IMR-90 (cell line): ENCODE measurements at places on chromosomes 5 and 9. TPM values are rescaled to one million over a fixed set of nuclear protein-coding genes. Genes with fewer than 3 reads are reported as not detected.

DNA sequence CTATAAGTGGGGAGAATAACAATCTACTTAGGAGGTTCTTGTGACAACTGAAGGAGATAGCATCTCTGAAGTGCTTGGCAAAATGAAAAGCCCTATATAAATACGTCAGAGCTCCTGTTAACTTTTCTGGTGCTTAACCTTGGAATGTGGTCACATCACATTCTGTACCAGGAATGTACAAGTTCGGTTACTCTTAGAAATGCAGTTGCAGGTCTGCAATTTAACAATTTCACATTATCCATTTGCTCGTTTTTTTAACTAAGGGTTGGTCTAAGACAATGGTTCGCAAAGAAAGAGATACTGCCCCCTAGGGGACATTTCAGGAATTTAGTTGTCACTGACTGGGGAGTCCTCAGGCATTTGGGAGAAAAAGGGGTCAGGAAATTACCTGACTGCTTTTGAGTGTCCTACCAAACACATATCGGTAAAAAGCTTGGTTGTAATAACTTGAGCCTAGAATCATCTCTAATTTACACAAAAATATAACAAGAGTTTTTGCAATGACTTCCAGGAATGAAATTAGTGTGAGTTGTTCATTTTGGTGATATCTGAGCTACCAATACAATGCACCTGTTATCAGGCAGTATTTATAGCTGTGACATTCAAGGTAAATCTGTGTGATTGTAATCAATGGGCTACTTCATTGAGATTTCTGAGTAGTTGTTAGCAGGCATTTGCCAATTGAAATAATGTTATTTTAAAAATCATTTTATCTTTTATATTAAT is 5.4 kb upstream of the HBEGF start:
- no peaks in the 10 kb centered on the region for H3K36me3 ChIP-seq
- no peak overlapping the region for H3K27ac ChIP-seq
- no peaks in the 10 kb centered on the region for H3K4me1 ChIP-seq
- DNase-seq = peak; percentile 70

DNA sequence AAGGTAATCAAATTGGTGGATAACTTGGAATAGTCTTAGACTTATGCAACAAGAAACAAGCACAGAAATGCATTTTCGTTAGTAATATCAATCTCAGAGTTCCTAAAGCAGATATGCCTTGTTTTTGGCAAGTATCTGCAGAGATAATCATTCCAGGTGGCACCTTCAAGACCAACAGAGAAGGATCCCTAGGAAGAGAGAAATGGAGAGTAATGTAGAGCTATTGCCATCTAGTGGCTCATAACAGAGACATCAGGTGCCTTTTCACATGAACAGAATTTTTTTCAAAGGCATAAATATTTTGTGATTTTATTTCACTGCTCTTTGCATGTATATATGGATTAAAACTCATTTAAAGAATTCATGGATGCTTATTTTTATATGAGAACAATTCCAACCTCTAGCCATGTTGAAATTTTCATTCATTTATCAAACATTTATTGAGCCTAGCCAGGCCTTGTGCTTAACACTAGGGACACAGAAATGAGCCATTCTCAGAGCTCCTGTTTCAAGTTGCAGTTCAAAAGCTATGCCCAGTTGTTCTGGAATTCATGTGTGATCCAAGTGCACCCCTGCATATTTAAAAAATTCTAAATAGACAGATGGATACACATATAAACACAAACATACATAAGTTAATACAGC is 117.5 kb upstream of the OR13F1 start:
- DNase-seq = peak; percentile 20
- H3K27me3 ChIP-seq = no peaks in the 10 kb centered on the region
- H3K4me1 ChIP-seq = no peaks in the 10 kb centered on the region
- no peak overlapping the region for H3K4me3 ChIP-seq

DNA sequence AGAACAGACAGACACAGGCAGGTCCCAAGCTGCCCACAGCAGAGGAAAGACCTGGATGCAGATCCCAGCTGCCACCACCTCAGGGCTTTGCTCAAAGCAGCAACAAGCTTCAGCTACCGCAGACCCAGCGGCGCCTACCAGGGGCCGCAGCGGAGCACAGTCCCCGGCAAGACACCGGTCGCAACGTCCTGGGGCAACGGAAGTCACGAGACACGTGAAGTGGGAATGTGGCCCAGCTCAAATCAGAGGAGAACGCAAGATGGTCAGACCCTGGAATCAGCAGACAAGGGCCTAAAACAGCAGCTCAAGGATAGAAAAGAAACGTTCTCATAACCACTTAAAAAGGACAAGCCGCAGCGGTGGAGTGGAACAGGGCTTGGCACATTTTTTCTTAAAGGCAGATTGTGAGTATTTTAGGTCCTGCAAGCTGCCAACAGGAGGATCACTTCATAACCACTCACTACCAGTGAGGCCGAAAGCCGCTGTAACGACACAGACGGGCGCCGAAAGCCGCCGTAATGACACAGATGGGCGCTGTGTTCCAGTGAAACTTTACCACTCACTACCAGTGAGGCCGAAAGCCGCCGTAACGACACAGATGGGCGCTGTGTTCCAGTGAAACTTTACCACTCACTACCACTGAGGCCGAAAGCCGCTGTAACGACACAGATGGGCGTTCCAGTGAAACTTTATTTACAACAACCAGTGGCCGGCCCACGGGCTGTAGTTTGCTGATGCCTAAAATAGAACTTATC is 21.7 kb downstream of the SLC9A3 start:
- H3K27ac ChIP-seq = no peak overlapping the region
- H3K4me3 ChIP-seq = no peak overlapping the region
- DNase-seq = no peak
- no peaks in the 10 kb centered on the region for H3K4me1 ChIP-seq

GPR151 gene
- total RNA-seq = not detected in 2 replicates

GRCh38 chr9:73024601-73025034 is 71.8 kb upstream of the ALDH1A1 start:
- H3K4me1 ChIP-seq = no peaks in the 10 kb centered on the region
- DNase-seq = no peak
- H3K27me3 ChIP-seq = no peaks in the 10 kb centered on the region
- H3K4me3 ChIP-seq = no peak overlapping the region
- H3K36me3 ChIP-seq = no peaks in the 10 kb centered on the region

C9 gene
- total RNA-seq = not detected in 2 replicates

DNA sequence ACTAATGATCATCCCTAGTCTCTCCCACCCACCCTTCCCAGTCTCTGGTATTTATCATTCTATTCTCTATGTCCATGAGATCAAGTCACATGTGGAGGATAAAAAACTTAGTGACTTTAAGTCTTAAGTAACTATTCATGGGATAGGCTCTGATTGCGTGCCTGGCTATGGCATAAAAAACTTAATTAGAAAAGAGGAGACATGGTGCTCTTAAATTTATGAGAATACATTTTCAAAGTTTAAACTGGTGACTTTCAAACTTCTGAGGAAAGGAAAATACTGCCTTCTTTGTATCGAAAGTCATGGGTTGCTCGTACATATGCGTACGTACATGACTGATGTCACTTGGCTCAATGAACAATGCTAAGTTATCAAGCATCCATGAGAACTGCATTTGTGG is 18.2 kb upstream of the TYRP1 start:
- H3K4me1 ChIP-seq = 0 out of 2 replicates have a peak, but pooled peaks cover 2% of the 10 kb centered on the region
- no peak overlapping the region for H3K27ac ChIP-seq
- no peak for DNase-seq
- H3K4me3 ChIP-seq = no peak overlapping the region
- H3K36me3 ChIP-seq = no peaks in the 10 kb centered on the region

CNTFR gene
- not detected in 2 replicates for total RNA-seq

DNA sequence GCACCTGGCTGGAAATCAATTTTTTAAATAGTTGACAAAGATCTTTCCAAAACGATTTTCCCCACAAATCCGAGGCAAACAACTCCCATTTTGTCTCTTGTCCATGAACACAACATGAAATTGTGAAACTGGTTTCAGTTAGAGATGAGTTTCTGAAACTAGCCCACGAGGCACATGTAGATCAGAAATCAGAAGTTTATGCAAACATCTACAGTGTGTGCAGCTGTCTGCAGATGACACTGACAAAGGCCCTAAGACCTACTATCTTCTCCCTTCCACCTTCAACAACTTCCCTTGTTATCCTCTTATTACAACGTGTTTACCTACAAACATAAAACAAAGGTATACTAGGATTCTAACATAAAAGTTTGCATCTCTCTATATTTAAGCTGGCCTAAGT is 183.3 kb downstream of the DIRAS2 start:
- no peak for DNase-seq
- H3K27ac ChIP-seq = no peak overlapping the region
- no peaks in the 10 kb centered on the region for H3K27me3 ChIP-seq
- no peak overlapping the region for H3K4me3 ChIP-seq
- H3K4me1 ChIP-seq = no peaks in the 10 kb centered on the region

DNA sequence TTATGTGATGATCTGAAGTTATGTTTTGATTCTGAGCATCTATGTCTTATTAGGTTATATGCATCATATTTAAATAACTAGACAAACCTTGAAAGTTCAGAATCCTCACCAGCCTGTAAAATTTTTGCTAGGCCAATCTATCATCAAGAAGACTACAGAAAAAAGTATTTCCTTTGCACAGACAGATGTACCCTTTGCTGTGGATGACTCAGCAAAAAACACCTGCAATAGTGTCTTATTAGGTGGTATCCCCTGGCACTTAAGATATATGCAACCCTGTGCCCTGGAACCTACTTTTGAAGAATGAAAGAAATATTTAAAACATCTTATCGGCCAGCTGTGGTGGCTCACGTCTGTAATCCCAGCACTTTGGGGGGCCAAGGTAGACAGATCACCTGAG is 130.6 kb downstream of the SLF1 start:
- 0 out of 2 replicates have a peak, but pooled peaks cover 1% of the 10 kb centered on the region for H3K27me3 ChIP-seq
- H3K4me1 ChIP-seq = no peaks in the 10 kb centered on the region
- H3K27ac ChIP-seq = no peak overlapping the region
- no peaks in the 10 kb centered on the region for H3K36me3 ChIP-seq
- H3K4me3 ChIP-seq = no peak overlapping the region

DNA sequence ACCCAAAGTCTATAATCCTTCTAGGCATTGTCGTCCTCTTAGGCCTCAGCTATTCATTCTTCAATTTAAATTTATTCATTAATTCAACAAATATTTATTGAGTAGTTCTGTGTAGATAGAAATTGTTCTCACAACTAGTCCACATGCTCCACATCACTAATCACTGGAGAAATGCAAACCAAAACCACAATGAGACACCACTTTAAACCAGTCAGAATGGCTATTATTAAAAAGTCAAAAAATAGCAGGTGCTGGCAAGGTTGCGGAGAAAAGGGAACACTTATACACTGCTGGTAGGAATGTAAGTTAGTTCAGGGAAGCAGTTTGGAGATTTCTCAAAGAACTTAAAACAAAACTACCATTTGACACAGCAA is 51.1 kb upstream of the TNFSF15 start:
- peaks cover 11% of the 10 kb centered on the region for H3K4me1 ChIP-seq
- H3K36me3 ChIP-seq = no peaks in the 10 kb centered on the region
- no peak overlapping the region for H3K27ac ChIP-seq
- no peak overlapping the region for H3K4me3 ChIP-seq

DNA sequence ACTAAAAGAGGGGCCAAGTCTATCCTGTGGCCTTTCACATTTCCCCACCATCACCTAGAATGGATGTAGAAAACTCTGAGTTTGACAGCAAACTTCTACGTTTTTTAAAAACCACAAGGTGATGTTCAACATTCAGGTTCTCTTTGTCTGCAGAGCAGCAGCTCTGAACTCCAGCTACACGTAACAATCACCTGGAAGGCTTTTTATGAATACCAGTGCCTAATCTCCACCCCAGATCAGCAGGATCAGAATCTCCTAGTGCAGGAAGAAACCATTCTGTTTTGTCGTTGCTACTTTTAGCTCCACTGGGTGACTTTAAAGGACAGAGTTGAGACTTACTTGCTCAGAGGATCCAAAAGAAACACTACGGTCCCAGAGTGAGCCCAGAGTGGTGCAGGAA is 44.3 kb downstream of the EPB41L4A start:
- no peaks in the 10 kb centered on the region for H3K36me3 ChIP-seq
- H3K4me1 ChIP-seq = no peaks in the 10 kb centered on the region
- no peaks in the 10 kb centered on the region for H3K27me3 ChIP-seq
- H3K4me3 ChIP-seq = no peak overlapping the region
- no peak for DNase-seq

DNA sequence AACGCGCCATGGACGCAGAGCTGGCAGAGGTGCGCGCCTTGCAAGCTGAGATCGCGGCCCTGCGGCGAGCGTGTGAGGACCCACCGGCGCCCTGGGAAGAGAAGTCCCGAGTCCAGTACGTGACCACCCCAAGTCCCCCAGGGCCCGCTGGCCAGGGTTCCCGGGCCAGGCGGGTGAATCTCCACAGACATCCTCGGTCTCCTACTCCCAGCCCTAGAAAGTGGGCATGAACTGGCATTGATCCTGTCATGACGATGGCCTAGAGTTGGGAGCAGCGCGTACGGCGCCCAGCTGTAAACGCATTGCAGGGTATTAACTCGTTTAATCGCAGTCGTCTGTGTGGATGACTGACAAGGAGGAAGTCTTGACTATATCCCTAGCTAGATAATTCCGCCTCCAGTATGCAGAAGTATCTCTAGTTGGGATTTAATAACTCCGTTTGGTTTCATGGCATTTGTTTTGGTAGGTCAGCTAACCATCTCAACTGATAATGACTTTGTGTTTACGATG is 293 bp downstream of the CENPP start:
- no peaks in the 10 kb centered on the region for H3K27me3 ChIP-seq
- no peaks in the 10 kb centered on the region for H3K4me1 ChIP-seq
- peak; percentile 2 for DNase-seq
- H3K36me3 ChIP-seq = 0 out of 2 replicates have a peak, but pooled peaks cover 3% of the 10 kb centered on the region
- peak overlapping the region; percentile 64 for H3K4me3 ChIP-seq
- H3K27ac ChIP-seq = peak overlapping the region; percentile 96; the same call in 1 of the 2 replicates

GRCh38 chr5:125023673-125024072 is 277.2 kb upstream of the ZNF608 start:
- no peaks in the 10 kb centered on the region for H3K4me1 ChIP-seq
- no peaks in the 10 kb centered on the region for H3K36me3 ChIP-seq
- H3K27ac ChIP-seq = no peak overlapping the region
- no peak overlapping the region for H3K4me3 ChIP-seq
- H3K27me3 ChIP-seq = no peaks in the 10 kb centered on the region

- H3K4me1 ChIP-seq = no peaks in the 10 kb centered on the region; the same call in 1 of the 2 replicates
- peak within 1 kb of the TSS; percentile 60 for H3K4me3 ChIP-seq
- peaks cover 13% of the 10 kb centered on the region for H3K36me3 ChIP-seq
Observed at GRCh38 chr9:87725900-87726709, at the start of gene CTSL. CTSL (plus strand) TSS chr9:87726119; CDS start chr9:87727604, 1,485 bp downstream.

DNA sequence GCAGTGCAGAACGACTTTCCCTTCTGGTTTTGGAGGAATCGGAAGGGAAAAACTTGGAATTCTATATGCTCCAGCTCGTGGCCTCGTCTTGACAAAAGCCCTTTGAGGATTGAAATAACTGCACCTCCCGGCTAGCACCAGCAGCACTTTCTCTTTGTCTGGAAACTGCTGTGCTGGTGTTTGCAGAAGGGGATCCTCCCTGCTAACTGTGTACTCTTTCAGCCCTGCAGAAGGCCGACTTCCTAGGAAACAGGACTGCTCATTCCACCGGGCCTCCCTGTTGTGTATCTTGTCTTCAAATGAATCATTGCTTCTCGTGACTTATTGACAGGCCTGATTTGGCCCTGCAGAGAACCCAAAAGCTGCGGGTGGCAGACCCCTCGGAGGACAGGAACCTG is 23.6 kb downstream of the STC2 start:
- no peak for DNase-seq
- H3K27ac ChIP-seq = no peak overlapping the region
- H3K4me1 ChIP-seq = peaks cover 16% of the 10 kb centered on the region

GRCh38 chr5:151071848-151072629 is 8.8 kb downstream of the TNIP1 start:
- H3K4me3 ChIP-seq = no peak overlapping the region
- H3K27me3 ChIP-seq = no peaks in the 10 kb centered on the region
- H3K27ac ChIP-seq = peak overlapping the region; percentile 16

GRCh38 chr9:79663300-79663699 is 91.5 kb downstream of the TLE4 start:
- no peaks in the 10 kb centered on the region for H3K27me3 ChIP-seq
- DNase-seq = no peak
- H3K36me3 ChIP-seq = no peaks in the 10 kb centered on the region; the same call in 1 of the 2 replicates
- no peak overlapping the region for H3K4me3 ChIP-seq
